ENCODE measurements at places on chromosomes 3 and 15.
A peak's percentile ranks its signal among the peaks of the same experiment; 100 is the strongest.

- peak; percentile 49 for DNase-seq
These were observed 449 bp downstream of the RAF1 start for GRCh38 chr3:12663401-12663935.

GRCh38 chr3:144167634-144168033 is 196.0 kb downstream of the DIPK2A start:
- no peak for DNase-seq

GRCh38 chr3:126258670-126259069 is 78.3 kb upstream of the ALDH1L1 start:
- DNase-seq: no peak

GRCh38 chr3:187708696-187709095 is 6.3 kb upstream of the RTP2 start:
- DNase-seq: no peak

- DNase-seq: no peak
These were observed 5.8 kb downstream of the TMIE start for GRCh38 chr3:46706771-46707582.

GRCh38 chr15:70812827-70813364 is 41.1 kb downstream of the LARP6 start:
- no peak for DNase-seq

DNA sequence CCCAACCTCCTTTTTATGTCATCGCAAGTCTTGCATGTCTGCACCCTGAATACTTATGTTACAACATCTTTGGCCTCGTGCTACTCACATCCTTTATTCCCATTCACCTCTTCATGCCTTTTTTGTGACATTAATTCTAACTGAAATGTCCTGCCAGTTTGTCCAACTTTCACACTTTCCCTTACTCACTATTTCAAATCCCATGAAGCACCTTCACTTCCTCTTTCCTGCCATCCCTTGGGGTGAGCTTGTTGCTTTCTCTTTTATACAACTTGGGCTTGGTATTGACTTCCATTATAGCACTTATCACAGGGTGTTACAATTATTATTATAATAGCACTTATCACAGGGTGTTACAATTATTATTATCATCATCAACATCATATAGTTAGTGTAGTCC is 496.3 kb downstream of the NLGN1 start:
- no peak for DNase-seq

DNA sequence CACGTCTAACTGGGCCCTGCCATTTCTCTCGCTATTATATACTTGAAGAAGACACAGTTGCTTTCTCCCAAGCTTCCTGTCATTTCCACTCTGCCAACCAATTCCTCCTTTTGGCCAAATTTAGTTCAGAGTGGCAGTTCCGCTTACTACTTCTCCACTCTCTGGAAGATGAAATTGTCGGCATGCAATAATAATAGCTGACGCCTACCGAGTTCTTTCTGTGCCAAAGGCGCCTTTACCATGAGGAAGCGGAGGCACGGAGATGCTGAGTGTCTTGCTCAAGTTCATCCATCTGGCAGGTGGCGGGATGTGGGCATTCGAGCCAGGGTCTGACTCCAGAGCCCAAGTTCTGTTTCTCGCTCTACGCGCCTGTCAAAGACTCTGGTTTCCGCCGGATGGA is 14.6 kb upstream of the NRROS start:
- DNase-seq: peak; percentile 19

DNA sequence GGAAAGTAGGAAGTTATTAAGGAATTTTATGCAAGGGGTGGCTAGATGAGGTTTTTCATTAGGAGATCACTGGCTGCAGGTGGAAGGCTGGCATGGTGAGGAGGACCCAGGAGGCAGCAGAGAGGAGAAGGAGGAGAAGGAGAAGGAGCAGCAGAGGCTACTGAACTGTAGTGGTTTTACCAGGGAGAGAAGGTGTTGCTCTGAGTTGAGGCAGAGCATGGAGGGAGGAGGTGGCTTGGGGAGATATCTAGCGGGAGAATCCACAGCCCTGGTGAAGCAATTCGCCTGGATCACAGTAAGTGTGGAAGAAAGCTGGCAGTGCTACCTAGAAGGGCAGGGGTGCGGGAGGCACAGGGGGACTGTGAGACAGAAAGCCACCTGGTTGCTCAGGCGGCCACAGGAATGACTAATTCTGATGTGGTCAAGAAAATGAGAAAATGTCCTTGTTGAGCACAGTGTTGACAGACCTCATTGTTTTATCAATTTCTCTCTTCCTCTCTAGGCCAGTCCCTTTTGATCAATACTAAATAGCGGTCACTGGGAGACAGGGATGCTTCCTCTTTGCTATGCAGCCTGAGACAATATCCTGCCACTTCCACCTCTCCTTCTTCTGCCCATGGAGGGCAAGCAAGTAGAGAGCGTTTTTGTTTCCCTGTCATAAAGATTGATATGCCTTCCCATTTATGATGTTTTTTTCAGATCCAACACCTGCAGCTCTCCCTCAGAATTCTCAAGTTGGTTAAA is 94.6 kb downstream of the EEFSEC start:
- DNase-seq: no peak

GRCh38 chr3:60017631-60018030 is 967.8 kb upstream of the CFAP20DC start:
- no peak for DNase-seq

- DNase-seq: peak; percentile 40
These were observed 124.3 kb downstream of the CHSY1 start for GRCh38 chr15:101127506-101128076.

DNA sequence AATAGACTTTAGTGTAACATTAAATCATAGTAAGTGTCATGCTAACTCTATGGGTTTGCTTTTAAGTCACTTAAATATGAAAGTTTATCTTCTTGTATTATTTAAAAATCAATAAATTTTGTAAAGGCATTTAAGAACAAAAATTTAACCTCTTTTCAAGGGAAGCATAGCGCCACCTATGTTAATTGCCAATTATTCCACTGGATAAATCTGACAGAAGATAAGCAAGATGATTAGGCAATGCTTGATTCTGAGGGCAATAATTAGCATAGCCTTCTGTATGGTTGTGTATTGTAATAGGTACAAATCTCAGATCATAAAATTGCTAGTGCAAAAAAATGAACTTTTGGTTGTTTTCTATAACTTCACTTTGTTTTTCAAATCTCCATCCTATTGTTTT is 560.1 kb downstream of the GRM7 start:
- no peak for DNase-seq

GRCh38 chr3:28867836-28868235 is 413.0 kb upstream of the RBMS3 start:
- DNase-seq: no peak

DNA sequence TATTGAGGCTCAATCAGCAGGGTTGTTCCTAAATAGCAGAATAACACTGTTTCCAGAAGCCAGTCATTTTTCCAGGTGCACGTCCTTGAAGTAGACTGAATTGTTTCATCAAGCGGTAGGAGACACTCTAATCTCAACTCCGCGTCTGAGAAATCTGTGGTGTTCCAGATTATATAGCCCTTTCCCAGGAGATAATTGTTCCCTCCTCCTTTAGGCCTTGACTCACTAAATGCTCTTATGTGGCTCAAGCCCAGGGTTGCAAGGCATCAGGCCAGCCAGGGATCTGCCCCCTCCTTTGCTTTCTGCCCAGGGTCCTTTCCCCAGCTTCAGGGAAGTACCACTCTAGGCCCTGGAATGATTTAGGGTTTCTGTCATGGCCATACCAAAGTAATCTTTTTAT is 5.7 kb upstream of the HLTF start:
- DNase-seq: no peak

GRCh38 chr3:132399054-132399929 is 18.0 kb upstream of the DNAJC13 start:
- peak; percentile 69 for DNase-seq

GRCh38 chr3:32500880-32501782 is 1.5 kb downstream of the CMTM6 start:
- no peak for DNase-seq

GRCh38 chr3:111881480-111881879 is 22.4 kb downstream of the PHLDB2 start:
- DNase-seq: no peak

DNA sequence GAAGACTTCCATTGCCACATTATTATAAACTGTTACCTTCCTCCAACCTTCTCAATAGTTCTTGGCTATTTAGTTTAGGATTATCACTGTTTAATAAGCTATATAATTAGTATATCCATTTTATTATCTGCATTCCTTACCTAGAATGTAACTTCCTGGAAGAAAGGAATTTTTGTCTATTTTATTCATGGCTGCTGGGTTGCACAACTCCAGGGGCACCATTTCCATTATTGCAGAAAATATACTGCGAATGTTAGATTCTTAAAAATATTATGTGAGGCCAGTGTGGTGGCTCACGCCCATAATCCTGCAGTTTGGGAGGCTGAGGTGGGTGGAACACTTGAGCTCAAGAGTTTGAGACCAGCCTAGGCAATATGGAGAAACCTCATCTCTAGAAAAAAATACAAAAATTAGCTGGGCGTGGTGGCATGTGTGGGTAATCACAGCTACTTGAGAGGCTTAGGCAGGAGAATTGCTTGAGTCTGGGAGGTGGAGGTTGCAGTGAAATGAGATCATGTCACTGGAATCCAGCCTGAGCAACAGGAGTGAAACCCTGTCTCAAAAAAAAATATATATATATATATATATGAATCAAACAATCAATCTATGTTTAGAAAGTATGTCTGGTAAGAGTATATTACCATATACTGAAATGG is 19.9 kb downstream of the CLDN1 start:
- no peak for DNase-seq

GRCh38 chr15:98322581-98322980 is 325.8 kb upstream of the IGF1R start:
- no peak for DNase-seq

DNA sequence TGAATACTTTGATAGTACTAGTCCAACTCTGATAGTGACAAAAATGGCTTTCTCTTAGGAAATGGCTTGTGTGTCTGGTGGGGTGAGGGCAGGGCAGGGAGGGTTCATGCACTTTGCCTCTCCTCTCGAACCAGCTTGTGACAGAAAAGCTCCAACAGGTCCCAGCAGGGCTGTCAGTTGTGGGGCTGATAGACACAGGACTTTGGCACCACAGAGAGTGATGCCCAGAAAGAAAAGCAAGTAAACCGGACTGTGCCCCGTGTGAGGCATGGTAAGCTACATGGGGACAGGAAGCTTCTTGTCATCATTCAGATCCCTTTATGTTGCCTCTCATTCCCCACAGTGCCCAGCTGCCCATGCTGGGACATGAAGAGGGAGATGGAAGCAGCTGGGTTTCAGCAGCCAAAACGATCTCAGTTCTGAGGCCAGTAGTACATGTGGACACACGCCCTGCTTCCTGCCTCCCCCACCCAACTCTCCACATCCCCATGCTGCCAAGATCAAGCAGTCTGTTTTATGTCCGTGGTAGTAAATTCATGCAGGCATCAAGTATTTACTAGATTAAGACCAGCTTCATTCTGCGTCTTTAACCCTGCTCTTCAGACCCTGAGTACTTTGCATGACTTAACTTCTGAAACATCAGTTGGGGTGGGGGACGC is 29.7 kb upstream of the LIPC start:
- no peak for DNase-seq

GRCh38 chr3:185422677-185423076 is 59.7 kb downstream of the MAP3K13 start:
- DNase-seq: no peak

DNA sequence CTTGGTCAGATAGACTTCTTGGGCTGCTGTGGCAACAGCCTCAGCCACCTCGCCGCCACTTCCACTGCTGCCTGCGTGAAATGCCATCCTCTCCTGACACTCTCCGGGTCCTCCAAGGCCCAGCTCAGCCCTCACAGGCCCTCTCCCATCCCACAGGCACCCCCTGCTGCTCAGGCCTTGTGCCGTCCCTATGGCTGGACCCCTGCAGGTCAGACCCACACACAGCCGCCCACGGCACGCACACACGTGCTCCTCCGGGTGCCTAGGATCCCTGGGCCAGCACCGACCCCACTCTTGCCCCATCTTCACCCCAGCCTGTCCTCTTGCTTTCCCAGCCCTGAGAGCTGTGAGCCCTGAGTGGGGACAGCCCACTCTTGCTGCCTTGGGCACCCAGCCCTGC is 19.7 kb downstream of the CFAP100 start:
- DNase-seq: no peak

DNA sequence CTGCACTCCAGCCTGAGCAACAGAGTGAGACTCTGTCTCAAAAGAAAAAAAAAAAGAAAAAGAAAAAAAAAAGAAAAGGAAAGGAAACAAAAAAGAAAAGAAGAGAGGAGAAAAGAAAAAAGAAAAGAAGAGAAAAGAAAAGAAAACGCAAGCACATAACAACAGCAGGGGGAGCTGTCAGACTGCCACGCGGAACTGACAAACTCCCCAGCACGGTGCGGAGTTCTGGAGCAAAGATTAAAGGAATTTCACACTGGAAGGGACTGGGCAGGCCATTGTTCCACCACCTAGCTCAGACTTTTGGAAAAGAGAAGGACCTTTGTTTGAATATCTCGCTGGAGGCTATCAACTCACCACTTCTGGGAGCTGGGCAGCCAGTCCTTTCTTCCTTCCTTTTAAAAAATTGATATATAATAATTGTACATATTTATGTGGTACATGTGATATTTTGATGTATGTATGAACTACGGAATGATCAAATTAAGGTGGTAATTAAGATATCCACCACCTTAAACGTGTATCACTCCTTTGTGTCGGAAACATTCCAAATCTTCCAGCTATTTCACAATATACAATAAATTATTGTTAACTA is 40.5 kb downstream of the DPPA2 start:
- DNase-seq: peak; percentile 6

GRCh38 chr3:162094301-162094700 is 597.7 kb downstream of the OTOL1 start:
- no peak for DNase-seq

DNA sequence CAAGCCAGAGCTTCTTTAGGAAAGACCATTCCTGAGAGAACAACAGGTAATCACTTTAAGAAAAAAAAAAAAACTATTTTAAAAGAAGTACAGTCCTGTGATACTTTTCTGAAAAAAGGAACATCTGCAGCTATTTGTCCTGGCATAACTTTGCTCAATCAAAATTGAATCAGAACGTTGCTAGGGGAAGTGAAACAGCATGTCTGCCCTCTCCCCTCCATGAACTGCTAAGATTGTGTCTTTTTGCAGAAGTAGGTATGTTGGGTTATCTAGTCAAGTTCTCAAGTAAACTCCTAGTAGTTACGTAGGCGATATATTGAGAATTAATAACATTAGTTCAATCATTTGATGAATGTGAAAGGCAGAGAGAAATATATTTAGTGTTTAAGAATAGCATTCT is 1013.3 kb downstream of the TUSC7 start:
- no peak for DNase-seq

DNA sequence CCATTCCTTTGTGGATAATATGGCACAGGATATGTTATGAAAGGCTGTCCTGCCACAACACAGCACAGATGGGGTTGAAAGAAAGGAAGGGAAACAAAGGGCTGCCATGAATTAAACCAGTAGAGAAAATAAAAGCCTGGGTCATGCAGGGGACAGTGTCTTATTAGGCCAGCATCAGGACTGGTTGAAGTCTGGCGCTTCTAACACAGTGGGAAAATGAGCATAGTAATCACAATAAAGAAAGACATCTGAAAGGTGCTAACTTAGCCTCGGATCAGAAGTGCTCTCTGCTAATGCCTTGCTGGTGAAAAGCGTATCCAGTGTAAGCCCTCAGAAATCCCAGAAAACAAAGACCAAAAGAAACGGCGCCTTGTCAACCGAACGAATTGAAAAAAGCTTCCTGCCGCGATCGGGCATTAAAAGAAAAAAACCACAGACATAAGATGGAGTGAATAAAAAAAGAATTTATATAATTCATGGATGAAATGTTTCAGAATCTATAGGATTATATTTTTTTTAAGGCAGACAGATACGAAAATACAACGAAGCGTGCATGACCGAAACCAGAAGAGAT is 566 bp upstream of the MKRN3 start:
- no peak for DNase-seq

- no peak for DNase-seq
These were observed 134.4 kb downstream of the MYLK start for GRCh38 chr3:123749711-123750110.

- no peak for DNase-seq
These were observed 11.1 kb downstream of the ARHGAP31 start for GRCh38 chr3:119305286-119305685.
